Ureter (tissue), 1 donor: ENCODE measurements at places on chromosomes 7 and 10. TPM values are rescaled to one million over a fixed set of nuclear protein-coding genes. Genes with fewer than 3 reads are reported as not detected.

DNA sequence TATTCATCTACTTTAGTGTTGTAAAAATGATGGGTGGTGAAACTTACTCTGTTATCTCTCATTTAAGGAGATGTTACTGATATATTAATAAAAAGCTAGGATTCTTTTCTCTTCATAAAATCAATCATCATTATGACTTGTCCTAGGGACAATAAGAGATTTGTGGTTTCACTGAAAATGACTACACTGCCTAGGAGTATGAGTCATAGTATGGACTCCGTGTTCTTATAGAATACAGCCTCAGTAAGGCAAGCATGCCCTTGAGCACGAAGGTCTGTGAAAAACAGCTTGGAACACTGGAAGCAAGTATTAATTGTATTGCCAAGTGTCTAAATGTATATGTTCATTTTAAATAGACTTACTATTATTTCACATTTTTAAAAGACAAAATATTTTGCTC, 749.2 kb upstream of the PCDH15 start:
- no peak for DNase-seq

DNA sequence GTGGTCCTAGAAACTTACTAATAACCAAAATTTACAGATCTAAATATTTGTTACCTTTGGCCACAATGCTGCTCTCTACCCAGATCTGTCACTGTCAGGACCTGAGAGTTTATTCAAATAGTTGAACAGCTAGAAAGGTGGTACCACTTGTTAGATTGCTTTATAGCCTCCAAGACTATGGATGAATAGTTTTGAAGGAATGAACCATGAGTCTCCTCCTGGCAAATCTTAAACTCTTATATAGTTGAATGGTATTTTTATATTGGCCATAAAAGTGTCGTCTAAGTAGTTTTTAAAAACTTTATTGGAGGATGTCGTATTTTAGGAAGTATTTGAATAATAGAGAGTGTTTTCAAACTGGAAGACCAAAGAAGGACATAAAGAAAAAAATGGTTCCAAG, 178.7 kb downstream of the AHR start:
- DNase-seq, result no peak

TRIM73 gene
- total RNA-seq, result 6.5 TPM

DNA sequence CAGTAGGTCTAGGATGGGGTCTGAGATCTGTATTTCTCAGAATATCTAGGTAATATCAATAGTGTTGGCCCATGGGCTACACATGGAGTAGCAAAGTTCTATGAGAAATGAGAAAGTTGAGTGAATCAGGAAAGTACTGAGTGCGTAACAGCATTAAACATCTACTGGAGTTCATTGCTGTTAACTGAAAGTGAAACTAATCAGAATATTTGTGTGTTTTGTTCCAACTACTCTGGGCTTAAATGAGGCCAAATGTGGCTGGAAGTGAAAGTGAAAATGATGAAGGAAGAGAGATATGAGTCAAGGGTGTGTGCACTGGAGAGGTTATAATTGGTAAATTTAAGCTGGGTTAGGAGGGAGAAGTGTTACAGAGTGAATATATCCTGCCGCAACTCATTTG, 46.5 kb downstream of the TMEM106B start:
- DNase-seq, result no peak

- no peak for DNase-seq
Observed at GRCh38 chr7:92824901-92825480, 11.4 kb downstream of the CDK6 start.

DNA sequence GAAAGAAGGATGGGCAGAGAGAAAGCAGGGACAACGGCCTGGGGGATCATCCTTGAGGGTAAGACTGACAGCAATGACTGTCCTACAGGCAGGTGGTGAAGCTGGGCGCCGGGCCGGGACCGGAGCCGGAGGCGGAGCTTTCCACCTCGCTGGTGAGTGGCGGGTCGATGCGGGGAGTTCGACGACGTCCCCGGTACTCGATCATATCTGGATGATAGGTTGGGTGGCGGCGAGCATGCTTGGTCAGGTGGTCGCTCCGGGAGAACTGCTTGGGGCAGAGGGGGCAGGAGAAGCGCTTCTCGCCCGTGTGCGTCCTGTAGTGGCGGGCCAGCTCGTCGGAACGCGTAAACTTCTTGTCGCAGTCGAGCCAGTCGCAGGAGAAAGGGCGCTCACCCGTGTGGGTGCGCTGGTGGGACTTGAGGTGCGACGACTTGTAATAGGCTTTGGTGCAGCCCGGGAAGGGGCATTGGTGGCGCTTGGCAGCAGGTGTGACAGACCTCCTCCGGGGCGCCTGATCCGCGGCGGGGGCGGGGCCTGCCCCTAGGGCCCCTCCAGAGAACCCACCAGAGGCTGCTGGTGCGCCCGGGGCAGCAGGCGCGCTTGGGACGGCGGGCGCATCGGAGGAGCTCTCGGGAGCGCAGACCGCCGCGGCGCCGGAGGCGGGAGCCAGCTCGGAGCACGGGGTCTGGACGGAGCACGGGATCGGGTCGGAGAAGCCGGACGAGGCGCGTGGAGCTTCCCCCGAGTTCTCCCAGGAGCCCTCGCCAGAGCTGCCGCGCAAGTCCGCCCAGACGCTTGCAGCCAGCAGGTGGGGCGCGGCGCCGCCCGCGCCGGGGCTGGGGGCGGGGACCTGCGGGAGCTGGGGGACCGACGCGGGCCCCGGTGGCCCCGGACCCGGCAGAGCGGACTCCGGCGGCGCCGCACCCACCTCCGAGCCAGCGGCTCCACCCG, 752 bp downstream of the KLF14 start:
- DNase-seq, result no peak

- DNase-seq, result no peak
Observed at GRCh38 chr7:30844916-30845315, 66.7 kb upstream of the AQP1 start.

- DNase-seq, result no peak
Observed at GRCh38 chr7:1247527-1248041, 14.9 kb downstream of the UNCX start.

TUBB8 gene
- total RNA-seq, result 0.78 TPM

- DNase-seq, result no peak
Observed at GRCh38 chr10:118873738-118874105, 119.0 kb upstream of the CACUL1 start.

- no peak for DNase-seq
Observed at GRCh38 chr10:74888962-74889661, 62.7 kb downstream of the KAT6B start.

GRCh38 chr10:62249957-62250356, 18.7 kb downstream of the RTKN2 start:
- no peak for DNase-seq

DNA sequence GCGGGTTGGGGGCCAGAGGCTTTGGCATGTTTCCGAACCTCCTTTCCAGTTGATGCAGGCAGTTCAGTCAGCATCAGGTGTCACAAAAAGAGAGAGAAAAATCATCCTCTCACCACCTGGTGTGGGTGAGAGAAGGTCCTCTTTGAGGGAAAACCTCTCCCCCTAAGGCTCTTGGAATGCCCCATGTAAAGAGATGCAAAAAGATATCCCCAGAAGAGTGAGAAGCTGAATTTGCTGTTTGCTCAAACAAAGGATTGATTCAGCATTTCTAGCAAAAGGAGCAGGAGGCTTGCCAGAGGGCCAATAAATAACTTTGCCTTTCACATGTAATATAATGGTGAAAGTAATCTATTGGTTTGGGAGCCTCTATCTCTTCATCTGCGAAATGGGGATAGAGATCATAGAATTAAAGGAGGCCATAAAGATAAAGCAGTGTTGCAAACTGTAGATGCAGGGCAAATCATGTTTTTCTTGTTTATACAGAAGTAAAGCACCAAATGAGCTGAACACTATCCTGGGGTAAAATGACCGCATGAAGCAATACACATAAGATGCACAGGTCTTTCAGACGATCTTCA, 425.9 kb downstream of the LRMDA start:
- no peak for DNase-seq

RBM20 gene
- total RNA-seq, result 0.68 TPM

CTBP2 gene
- total RNA-seq, result 94.5 TPM

AKR1E2 gene
- total RNA-seq, result 10.3 TPM

GRCh38 chr10:127875916-127876315, 16.8 kb downstream of the CLRN3 start:
- peak; percentile 1 for DNase-seq

GRCh38 chr7:155405399-155406318, 52.3 kb upstream of the EN2 start:
- DNase-seq, result no peak

- no peak for DNase-seq
Observed at GRCh38 chr7:72023926-72024325, 388.2 kb downstream of the CALN1 start.

GRCh38 chr7:82110146-82110840, 333.3 kb downstream of the CACNA2D1 start:
- no peak for DNase-seq

DNA sequence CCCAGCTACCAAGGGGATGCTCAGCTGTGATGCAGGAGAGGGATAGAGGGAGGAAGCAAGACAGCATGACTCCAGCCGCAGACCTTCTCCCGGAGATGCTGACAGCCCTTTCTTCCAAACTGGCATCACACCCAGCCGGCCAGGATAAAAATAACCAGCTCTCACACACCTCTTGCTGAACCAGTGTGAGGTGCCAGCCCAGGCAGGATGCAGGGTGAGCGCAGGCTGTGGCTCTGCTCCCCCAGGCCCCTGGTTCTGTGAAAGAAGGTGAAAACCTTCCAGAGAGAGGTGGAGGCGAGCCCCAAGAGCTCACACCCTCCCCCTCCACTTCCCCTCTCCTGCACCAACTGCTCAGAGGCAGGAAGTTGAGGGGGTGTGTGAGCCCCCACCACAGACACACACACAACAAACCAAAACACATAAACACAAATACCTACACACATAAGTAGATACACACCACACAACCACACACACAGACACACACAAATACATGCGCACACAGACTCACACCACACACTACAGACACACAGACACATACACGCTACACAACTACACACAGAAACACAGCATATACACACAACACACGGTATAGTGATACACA, 4.0 kb downstream of the GPR15LG start:
- DNase-seq, result no peak

GRCh38 chr7:45495618-45496017, 78.5 kb upstream of the ADCY1 start:
- DNase-seq, result no peak

DNA sequence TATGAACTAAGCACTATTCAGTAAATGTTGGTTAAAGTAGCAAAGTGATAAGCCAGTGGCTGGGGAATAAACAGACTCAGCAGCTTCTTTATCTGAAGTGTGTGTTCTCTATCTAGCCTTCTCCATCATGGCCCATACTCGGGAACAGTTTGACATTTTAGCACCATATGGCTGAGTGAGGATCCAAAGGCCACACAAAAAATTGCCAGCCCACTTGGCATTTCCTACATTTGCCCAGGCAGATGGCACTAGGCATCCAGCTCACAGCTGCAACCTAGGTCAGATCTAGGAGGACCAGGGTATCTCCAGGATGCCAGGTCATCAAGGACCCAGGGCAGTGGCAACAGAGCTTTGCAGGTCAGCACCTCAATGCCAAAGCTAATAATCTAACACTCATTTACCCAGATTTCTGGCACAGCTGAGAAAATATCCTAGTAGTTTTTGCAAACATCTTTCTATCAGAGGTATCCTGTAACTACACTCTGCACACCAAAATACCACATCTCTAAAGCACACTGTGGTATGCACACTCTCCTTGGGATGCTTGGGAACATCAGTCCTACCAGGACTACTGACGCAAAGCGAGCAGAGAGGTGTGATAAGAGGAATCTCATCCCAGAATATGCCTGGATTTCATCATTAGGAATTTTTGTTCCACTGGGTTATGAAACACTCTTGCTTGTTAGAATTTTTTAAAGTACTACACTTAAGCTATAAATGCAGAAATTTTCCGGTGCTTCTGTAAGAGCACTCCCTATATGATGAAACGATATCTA, 61.7 kb downstream of the DOCK4 start:
- DNase-seq, result no peak

DNA sequence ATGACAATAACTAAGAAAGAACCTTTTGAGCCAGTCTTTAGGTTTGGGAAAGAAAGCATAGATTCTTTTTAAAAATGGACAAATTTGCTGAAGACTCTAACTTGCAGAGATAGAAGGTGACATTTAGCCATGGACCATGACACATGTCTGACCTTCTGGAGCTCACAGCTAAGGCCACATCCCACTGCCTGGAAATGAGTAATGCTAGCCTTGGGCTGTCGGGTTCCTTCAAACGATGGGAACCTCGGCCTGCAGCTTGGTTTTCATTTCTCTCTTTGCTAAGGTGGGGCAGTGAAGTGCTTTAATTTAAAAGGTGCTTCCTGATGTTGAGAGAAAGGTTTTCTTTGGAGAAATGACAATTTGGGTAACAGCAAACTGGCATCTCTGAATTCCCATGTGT, 223.2 kb downstream of the FANK1 start:
- no peak for DNase-seq

DNA sequence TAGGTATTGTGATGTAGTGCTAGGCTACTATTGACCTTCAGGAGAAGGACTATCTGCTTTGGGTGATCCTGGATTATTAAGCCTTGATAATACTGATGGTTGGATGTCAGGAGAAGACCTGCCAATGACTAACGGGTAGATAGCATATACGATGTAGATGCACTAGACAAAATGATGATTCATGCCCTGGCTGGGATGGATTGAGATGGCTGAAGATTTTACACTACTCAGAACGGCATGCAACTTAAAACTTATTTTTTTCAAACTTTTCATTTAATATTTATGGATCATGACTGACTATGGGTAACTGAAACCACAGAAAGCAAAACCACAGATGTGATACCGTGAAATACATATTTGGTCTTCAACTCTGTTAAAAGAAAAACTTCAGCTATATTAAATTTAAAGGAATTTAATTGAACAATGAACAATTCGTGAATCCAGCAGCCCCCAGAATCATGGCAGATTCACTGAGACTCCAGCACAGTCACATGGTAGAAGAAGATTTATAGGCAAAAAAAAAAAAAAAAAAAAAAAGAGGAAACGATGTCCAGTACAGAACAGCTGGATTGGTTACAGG, 124.6 kb upstream of the CDK13 start:
- DNase-seq, result no peak

- no peak for DNase-seq
Observed at GRCh38 chr7:142714375-142714774, 34.9 kb upstream of the PRSS1 start.
